M059J (cell line): ENCODE measurements at places on chromosomes 2 and 18.

DNA sequence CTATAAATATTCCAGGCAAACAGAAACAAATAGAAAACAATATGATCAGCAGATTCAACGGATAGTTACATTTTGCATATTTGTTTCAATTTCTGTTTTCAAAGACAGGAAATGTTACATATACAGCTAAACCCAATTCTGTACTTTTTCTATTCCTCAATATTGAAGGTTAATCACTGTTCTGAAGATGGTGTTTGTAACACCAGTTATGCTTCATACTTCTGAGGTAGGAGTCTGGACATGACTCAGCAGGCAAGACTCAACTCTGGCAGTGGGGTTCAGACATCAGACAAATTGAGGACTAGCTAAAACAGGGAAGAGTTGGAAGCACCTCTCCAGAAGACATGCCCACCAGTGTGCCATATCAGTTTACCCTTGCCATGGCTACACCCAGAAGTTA lies 16.6 kb downstream of the SERPINB13 start:
- peak; percentile 58 for DNase-seq

- DNase-seq = no peak
Measured at GRCh38 chr2:128375454-128375853, 56.8 kb upstream of the HS6ST1 start.

DNA sequence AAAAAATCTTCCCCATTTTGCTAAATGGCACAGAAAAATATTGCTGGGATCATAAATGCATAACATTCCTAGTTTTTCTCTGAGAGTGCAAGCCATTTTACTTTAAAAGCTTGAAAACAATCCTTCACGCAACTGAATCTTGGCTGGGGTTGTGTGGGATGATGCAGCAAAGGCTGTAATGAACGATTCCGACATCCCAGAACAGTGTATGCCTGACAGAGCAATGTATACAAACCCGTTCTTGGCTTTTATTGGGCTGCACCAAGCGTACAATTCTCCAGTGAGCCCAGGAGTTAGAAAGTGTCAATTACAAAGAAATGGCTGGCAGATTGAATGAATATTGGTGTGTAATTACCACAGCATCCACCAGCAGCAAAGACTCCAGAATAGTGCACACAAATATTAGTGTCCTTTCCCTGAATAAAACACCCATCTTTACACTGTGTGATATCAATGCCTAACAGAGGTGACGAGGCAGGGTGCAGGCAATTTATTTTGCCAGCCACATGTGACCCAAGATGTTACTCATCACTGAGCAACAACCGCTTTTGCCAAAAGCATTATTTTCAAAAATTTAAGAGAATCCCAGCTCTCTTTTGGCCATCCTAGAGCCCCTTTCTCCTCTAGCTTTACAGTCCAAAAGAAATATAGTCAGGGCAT lies 578.6 kb upstream of the CHAC2 start:
- no peak for DNase-seq

GRCh38 chr18:44805176-44805575 lies 124.5 kb downstream of the SETBP1 start:
- no peak for DNase-seq

GRCh38 chr2:200125444-200126284 lies 170.3 kb downstream of the MAIP1 start:
- DNase-seq = no peak

DNA sequence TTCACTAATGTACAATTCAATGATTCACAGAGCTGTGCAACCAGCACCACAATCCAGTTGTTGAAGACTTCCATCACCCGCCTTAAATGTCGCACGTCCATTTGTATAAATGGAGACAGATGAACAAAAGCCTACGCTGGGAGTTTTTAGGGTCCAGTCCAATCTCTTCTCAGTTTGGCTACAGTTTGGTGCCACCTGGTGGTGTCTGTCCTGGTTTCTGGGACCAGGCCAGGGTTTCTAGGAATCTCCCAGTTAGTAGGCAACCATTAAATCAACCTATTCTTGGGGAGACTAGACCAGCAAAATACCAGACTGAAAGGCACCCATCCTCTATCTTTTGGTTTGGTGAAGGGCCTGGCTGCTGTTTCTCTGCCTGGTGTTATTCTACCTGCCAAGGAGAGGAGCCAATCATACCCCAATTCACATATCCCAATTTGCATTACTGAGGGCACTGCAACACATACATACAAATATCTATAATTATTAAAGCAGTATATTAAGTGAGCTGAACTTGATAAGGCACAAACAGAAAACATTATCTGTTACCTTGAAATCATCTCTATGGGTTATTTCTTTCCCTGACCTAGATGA lies 3.2 kb upstream of the DDX1 start:
- peak; percentile 61 for DNase-seq

DNA sequence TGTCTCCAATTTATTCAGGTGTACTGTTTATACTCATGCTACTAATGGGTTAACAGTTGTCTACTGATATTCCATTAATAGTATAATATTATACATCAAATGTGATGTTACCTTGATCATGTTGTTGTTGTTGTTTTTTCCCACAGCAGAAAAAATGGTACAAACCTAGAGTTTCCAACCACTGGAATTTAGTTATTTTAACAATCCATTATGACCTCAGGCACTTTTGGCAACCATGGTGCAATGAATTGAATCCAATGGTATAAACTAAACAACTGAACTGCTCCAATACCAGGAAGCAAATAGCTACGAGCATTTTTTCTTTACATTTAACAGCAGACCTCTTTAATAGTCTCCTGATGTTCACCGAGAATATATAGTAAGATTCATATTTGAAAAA lies 31.0 kb upstream of the C2orf66 start:
- DNase-seq = peak; percentile 55

GRCh38 chr2:200225951-200226350 lies 80.5 kb upstream of the SPATS2L start:
- no peak for DNase-seq

GRCh38 chr2:64303250-64303649 lies 150.7 kb upstream of the LGALSL start:
- no peak for DNase-seq

- no peak for DNase-seq
Measured at GRCh38 chr2:64825831-64826491, 163.2 kb upstream of the SLC1A4 start.

DNA sequence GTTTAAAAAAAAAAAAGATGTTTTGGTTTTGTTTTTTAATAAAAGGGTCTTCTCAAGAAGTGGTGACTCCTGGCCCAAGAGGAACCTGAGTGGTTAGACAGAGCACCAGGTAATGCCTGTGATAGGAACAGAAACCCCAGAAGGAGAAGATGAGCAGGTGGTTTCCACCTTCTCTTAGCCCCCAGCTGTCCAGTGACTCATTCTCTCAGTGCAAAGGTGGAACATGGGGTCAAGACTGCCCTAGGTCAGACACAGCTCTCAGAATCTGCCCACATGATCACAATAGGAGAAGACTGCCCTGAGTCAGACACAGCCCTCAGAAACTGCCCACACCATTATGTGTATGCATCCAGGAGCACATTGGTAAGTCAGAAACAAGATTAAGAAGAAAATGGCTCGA lies 61.8 kb downstream of the TBC1D8 start:
- no peak for DNase-seq

GRCh38 chr2:119338826-119339561 lies 27.6 kb downstream of the C2orf76 start:
- DNase-seq = no peak

DNA sequence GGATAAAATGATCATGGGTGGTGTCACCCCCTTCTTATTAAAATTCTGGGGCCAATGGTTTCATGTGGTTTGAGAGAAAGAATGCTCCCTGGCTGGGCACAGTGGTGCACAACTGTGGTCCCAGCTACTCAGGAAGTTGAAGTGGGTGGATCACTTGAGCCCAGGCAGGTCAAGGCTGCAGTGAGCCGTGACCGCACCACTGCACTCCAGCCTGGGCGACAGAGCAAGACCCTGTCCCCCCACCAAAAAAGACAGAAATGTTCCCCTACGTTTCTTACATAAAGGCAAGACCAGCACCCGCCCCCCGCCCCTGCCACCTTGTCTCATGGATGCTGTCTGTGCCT lies 53.0 kb upstream of the ID2 start:
- DNase-seq = no peak

DNA sequence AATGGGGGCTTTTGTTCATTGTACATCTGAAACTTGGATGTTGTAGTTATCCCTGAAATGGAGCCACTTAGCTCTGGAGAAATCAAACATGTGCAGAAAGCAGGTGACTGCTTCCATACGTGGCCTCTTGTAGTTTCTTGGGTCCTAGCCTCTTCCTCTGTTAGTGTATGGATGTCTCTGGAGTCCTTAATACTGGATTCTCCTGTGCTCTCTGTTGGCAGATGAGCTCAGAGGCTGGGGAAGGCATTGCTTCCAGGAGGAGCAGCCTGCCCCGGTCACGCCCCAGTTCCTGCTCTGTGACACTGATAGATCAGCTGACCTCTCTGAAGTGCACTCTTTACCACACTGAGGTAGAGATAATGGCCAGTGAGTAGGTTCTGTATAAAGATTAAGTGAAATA lies 176.2 kb downstream of the LDLRAD4 start:
- no peak for DNase-seq

- DNase-seq = no peak
Measured at GRCh38 chr2:232492963-232493700, 5.5 kb upstream of the ECEL1 start.

- no peak for DNase-seq
Measured at GRCh38 chr2:37573451-37574388, 97.7 kb downstream of the CDC42EP3 start.

DNA sequence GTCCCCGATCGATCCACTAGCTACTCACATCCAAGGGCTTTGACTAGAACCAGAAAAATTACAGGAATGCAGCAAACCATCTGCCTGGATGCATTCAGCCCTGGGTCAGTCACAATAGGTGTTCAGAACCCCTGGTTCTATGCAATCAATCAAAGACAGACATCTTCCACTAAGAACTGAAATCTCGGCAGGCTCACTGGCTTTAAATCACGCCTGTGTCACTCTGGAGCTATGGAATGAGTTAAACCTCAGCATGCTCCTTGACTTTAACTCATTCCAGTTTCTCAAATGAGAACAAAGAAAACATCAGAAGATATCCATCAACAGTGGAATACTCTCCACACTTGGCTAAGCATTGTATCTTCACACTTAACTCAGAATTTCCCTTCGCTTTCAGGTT lies 68.1 kb upstream of the SPTBN1 start:
- no peak for DNase-seq

DNA sequence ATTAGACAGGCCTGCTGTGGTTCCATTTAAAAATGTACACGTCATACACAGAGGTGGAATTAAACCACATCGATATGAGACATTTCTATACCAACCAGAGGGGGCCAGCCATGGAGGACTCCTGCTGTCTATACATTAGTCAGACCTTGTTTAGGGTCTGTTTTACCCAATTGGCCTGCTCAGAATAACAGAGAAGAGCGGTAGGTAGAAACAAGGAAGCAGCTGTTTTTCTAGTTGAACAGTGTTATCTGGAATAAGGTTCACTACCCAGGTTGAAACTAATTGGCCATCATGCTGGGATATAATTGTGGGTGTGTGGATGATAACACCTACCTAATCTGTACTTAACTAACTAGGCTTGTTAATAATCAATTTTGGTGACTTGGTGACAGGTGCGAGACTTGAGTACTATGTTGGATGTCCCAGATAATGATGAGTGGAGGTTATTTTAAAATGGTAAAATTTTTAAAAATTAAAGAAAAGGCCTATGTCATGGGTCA lies 47.5 kb downstream of the RHBDD1 start:
- DNase-seq = no peak

DNA sequence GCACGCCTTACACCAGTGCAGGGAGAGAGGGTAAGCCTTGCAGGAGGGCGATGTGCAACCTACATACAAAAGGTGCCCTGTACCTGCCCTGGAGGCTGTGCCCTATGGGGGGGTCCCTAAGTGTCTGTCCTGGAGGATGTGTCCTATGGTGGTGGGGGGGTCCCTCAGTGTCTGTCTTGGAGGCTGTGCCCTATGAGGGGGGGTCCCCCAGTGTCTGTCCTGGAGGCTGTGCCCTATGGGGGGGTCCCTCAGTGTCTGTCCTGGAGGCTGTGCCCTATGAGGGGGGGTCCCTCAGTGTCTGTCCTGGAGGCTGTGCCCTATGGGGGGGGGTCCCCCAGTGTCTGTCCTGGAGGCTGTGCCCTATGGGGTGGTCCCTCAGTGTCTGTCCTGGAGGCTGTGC lies 216.6 kb downstream of the HDAC4 start:
- DNase-seq = no peak

- peak; percentile 12 for DNase-seq
Measured at GRCh38 chr18:53944721-53945120, 279.7 kb downstream of the MBD2 start.

- DNase-seq = no peak
Measured at GRCh38 chr2:50611351-50611871, 420.5 kb downstream of the NRXN1 start.

GRCh38 chr2:43027097-43027873 lies 199.1 kb downstream of the ZFP36L2 start:
- no peak for DNase-seq

DNA sequence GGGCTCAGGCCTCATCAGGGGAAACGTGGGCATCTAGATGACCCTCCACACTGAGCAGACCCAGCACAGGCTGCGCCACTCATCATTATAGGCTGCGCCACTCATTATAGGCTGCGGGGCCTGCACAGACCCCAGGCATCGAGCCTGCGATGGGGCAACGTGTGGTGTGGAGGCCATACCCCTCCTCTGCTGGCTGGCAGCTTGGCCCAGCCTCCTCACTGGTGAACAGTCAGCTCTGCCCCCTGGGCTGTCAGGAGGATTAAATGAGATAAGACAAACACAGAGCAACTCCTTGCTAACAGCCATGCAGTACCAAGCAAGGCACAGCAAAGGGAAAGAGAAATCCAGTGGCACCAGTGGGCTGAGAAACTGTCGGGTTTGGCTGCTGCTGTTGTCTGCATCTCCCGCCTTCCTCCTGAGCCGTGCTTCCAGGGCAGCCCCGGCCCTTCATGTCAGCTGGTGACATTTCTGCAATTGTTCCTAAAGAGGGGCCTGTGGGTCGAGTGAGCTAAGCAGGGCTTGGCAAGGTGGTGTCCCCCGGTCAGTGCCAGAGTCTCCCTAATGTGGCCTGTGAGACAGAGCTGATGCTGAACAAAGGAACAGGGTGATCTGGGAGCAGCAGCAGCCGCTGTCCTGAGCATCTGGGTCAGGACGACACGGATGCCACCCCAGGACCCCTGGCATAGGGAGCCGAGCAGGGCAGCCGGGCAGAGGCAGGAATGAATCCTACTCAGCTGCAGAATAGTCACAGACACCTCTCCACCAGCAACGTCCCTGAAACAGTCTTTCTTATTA lies 48.7 kb downstream of the RRM2 start:
- DNase-seq = no peak
